Right renal cortex interstitium (tissue), 3 donors: ENCODE measurements at places on chromosomes 3 and 15.

- DNase-seq, result no peak
Measured at GRCh38 chr3:119302697-119303551, 8.7 kb downstream of the ARHGAP31 start.

DNA sequence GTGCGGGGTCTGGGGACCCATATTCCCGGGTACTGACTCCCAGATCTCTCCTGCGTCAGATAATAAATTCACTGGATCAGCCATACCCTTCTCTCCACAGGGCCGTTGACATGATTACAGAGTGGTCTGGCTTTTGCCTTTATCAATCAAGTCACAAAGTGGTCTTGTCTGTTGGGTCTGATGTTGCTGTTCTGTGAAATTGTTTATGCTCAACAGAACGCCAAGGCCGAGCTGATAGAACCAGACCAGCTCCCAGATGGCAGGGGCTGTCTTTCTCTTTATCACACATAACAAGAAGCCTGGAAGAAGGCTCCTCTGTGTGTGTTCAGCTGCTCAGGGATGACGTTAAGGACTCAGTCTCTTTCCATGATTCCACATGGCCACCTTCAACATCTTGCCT is 751 bp upstream of the DCLK3 start:
- no peak for DNase-seq

DNA sequence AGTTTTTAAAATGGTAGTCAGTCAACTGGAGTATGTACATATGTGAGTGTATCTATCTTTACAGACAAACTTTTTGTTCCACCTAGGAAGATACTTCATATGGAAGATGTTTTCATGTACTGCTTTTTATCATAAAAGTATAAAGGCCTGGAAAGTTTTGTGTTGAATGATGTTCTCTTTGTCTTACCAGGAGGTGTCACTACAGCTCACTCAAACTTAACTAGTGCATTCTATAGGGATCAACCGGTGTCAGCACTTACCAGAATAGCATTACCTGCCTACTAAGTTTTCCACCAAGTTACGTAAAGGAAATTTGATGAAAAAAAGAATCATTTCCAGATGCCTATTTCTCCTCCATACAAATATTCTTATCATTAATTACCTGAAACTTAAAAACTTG is 522.6 kb upstream of the SEMA6D start:
- no peak for DNase-seq

DNA sequence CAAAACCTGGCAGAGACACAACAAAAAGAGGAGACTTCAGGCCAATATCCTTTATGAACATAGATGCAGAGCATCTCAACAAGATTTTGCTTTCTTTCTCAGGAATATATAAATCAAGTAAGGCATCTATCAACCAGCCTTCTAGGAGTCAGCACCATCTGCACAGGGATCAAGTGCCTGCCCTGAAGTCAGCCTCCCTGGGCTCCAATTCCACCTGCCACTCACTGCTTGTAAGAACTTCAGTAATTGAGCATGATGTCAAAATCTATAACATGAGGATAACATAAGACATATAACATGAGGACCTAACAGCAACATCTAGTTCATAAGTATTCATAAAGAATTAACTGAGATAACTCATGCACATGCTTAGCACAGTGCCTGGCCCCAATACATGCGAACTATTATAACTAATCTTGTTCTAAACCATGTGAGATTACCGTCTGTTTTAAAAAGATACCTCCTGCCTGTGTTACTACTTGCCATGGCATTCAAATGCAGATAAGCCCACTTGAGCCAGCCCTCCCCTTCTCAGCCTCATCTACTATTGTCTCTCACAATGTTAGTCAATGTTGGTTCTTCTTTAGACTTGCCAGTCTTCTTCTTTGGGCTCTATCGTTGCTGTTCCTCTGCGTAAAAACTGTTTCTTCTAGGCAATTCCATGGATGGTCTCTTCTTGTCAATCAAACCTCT is 91.6 kb downstream of the PLD1 start:
- DNase-seq, result no peak

DNA sequence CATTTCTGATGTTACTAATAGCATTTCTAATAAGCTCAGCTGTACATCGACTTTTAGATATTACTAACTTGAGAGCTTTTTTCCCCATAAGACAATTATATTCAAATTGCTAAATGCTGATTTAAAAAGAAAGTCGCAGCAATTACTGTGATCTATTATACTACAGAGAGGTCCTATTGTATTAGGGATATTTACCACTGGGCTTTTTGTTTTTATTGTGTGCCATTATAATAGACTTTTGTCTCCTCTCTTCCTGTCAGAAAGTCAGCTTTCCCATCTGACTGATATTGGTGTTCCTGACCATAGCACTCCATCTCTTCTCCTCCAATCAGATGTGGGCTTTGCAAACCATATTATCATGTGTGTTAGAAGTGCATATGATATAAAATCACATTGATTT is 27.2 kb upstream of the RYR3 start:
- DNase-seq, result no peak

DNA sequence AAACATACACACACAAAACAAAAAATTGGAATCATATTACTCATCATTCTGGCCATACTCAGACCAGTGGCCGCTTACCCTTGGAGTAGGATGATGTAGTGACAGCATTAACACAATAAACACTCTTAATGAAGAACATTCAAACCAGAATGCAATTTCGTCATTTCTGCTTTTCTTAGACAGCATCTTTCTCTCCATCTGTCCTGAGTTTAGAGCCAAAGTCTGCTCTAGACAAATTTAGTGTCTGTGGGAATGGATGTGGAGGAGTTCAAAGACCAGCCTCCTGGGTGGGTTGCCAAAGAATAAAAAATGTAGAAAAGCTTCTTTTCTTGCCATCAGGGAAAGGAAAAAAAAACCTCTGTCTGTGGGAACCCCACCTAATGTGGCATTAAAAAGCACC is 212.4 kb upstream of the POU1F1 start:
- no peak for DNase-seq

DNA sequence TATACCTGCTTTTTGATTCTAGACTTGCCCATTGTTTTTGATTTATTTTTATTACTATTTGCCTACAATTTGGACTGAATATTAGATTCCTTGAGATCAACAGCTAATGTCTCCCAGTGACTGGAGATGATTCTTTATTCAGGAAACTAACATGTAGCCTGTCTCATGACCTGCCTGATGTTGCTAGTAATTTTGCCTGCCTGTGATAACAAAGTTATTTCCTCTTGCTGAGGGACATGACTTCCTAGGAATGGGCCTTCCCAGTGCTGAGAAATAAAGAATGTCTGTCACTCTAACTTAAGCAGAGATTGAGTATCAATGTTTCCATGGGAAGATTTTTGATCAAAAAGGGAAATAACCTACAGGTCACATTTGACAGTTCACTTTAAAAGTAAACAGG is 13.4 kb upstream of the NPHP3 start:
- DNase-seq, result no peak

DNA sequence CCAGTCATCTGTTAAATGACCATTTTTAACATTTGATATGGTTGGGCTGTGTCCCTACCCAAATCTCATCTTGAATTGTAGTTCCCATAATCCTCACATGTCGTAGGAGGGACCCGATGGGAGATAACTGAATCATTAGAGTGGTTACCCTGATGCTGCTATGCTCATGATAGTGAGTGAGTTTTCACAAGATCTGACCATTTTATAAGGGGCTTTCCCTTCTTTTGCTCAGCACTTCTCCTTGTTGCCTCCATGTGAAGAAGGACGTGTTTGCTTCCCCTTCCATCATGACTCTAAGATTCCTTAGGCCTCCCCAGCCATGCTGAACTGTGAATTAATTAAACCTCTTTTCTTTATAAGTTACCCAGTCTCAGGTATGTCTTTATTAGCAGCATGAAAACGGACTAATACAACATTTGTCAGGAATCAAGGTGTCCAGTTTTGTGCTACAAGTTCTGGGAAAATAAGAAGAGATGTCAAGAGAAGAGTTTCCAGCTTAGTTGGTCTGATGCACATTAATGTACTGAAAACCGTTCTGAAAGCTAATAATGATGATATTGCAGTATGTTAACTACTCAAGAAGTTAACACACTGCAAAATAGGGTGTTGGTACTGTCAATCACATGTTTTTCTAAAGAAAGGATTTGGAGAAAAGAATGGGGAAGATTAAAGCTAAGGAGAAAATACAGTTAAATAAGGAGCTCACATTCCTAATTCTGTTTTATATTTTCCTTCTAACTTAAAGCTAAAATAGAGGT is 67.9 kb downstream of the ATP8B4 start:
- no peak for DNase-seq

GRCh38 chr3:45057557-45057956 is 31.5 kb downstream of the CLEC3B start:
- no peak for DNase-seq

- no peak for DNase-seq
Measured at GRCh38 chr3:190537146-190537545, 23.3 kb downstream of the IL1RAP start.

DNA sequence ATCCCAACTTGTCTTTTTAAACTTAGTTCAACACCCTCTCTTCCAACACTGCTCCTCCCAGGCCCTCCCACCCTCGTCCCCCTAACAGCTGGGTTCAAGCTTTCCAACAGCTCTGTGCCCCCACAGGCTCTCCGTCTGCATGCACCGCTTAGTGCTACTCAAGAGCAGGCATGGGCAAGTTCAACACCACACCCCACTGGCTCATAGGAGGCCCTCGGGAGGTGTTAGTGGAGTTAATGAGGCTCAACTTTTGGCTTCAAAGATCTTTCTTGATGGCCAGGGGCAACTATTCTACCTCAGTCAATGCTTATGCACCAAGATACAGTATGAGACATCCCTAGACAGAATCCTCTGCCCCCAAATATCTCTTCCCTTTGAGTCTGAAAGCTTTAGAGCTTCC is 114.4 kb downstream of the ANP32A start:
- DNase-seq, result no peak

GRCh38 chr3:46076606-46077005 is 49.3 kb upstream of the XCR1 start:
- no peak for DNase-seq

GRCh38 chr3:32820971-32821685 is 3.3 kb downstream of the TRIM71 start:
- no peak for DNase-seq

DNA sequence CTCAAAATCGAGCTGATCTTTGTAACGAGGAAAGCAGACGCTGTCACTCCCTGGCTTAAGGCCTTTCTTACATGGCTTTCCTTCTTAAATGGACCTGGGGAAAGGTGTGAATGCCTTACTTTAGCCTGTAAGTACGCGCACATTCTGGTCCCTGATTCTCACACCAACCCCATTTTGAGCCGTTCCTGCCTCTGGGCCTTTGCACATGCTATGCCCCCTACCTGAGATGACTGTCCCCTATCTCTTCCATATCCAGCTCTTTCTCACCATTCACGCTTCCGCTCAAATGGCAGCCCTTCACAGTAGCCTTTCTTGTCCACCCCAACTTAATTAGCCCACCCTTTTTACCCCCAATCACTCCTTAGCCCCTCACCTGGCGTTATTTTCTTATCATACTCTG is 496.7 kb downstream of the SHQ1 start:
- no peak for DNase-seq

GRCh38 chr3:107740992-107741896 is 218.5 kb downstream of the BBX start:
- no peak for DNase-seq

DNA sequence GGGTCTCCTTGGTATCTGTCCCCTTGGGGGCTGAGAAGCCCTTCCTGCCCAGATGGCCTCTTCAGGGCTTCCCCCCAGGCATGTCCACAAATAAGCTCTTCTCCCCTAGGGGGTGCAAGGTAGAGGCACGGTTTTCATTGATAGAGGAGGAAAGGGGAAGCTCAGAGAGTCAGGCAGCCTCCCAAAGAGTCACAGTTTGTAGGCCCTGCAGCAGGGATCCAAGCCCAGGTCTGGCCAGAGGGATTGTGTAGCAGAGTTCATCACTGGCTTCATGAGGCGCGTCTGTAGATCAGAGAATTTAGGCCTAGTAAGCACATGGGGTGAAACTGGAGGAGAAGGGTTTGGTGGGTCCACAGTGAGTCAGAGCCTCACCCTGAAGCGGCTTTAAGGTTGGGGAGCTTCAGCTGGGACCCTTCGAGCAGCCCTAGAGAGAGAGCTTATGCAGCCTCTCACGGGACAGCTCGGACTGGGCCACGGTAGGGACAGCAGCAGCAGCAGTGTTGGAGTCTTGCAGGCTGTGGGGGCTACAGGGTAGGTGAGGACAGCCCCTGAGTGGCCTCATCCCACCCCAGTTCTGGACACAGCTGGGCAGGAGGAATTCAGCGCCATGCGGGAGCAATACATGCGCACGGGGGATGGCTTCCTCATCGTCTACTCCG is 37.5 kb upstream of the ESYT3 start:
- no peak for DNase-seq

- DNase-seq, result no peak
Measured at GRCh38 chr15:86756688-86757087, 677.0 kb downstream of the AGBL1 start.

DNA sequence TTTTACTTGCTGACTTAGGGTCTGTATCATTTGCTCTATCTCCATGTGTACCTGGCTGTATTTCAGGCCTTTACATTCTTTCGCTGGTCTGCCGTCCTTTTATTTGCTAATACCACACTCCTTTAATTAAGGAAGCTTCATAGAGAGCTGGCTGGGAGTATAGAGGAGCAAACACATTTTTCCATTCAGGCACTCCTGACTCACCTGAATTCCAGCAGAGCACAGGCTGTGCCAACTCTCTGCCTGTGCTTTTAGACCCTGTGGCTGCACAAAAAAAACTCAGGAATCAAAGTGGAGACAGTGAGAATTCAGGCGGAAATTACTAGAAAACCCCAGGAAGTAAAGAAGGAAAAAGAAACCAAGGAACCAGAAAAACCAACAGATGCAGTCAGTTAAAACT is 29.0 kb upstream of the ATP10A start:
- DNase-seq, result no peak
